Stimulated activated CD4-positive, alpha-beta T cell treated with anti-CD3 and anti-CD28 coated beads, Interleukin-15, amount 100 ng/mL, for 24 hours (primary cell): ENCODE measurements at places on chromosomes 2 and 18.

- no peak for DNase-seq
Observed at GRCh38 chr18:31099450-31100230, 2.6 kb downstream of the DSC2 start.

- no peak for DNase-seq
Observed at GRCh38 chr2:151855111-151855510, 26.9 kb upstream of the ARL5A start.

- DNase-seq, result no peak
Observed at GRCh38 chr2:69734035-69734611, 7.8 kb upstream of the ANXA4 start.

DNA sequence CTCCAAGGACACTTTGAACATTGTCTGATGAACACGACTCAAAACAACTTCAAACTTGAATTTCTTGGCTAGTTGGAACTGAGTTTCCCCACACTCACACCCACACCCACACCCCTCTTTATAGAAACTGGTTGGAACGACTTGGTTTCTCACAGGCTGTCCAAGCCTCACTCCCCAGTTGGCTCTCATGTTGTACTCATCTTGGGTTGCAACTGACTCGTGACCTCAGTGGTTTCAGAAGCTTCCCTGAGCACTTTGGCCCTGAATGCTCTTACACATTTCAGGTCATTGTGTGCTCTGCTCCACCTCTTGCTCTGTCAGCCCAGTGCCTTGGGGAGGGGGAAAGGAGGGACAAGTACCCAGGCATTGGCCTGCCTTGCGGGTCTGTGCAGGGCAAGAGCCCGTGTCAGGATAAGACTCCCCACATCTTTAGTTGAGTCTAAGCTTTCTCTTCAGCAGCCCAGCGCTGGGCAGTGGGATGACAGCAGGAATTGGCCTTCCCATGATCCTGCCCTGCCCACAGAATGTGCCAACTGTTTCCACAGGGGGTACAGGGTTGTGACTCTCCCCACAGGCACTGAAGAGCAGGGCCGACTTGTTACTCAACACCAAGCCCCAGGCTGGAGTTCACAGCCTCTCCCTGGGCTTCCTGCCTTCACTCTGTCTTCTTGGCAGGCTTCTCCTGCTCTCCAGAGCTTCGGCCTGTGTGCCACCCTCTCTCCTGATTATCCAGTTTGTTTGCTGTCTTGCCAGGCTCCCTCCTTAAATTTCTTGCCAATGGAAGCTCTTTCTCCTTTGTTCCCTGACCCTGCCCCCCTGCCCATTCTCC, 104.6 kb downstream of the RTN4 start:
- DNase-seq, result peak; percentile 42

- DNase-seq, result no peak
Observed at GRCh38 chr18:7926526-7926925, 359.4 kb downstream of the PTPRM start.

- DNase-seq, result no peak
Observed at GRCh38 chr2:129255610-129256313, 723.7 kb upstream of the RAB6C start.

- DNase-seq, result no peak
Observed at GRCh38 chr2:230868161-230868946, 3.6 kb downstream of the ITM2C start.

DNA sequence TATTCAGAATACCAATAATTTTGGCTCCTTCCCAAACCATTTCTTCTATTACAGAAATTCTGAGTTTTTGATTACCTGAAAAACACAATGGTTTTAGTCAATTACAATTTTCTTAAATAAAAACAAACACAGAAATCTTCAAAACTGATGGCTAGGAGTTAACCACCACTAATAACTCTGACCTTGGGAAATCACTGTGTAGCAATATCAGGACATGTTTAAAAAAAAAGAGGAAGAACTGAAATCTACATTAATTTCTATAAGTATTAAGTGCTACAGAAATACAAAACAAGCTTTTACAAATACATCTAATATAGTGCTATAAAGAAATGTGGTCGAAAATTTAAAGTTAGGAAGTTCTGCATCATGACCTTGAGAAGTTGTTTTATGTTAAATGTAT, 14.9 kb downstream of the L3MBTL4 start:
- no peak for DNase-seq

- DNase-seq, result no peak
Observed at GRCh38 chr2:153138651-153139375, 339.7 kb downstream of the RPRM start.

DNA sequence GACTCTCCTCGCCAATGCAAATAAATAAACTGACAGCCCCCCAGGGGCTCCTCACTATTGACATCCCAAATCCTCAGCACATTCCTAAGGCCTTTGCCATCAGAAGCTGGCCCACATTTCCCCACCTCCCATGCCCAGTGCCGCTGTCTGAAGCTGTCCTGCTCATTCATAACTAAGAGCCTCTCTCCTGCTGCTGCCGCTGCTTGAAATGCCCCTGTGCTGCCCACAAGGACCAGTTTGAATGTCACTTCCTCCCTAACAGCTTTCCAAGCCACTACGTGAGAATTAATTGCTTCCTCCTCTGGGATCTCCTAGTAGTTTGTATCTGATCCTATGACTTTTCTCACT, 151.6 kb upstream of the CAPN13 start:
- no peak for DNase-seq

GRCh38 chr18:55012008-55012407, 52.7 kb upstream of the CCDC68 start:
- no peak for DNase-seq
